Activated CD4-positive, alpha-beta T cell treated with anti-CD3 and anti-CD28 coated beads, Interleukin-2, amount 10 ng/mL, durations not matched to agents 7 days and 5 days (primary cell): ENCODE measurements at places on chromosomes 16 and 17.

DNA sequence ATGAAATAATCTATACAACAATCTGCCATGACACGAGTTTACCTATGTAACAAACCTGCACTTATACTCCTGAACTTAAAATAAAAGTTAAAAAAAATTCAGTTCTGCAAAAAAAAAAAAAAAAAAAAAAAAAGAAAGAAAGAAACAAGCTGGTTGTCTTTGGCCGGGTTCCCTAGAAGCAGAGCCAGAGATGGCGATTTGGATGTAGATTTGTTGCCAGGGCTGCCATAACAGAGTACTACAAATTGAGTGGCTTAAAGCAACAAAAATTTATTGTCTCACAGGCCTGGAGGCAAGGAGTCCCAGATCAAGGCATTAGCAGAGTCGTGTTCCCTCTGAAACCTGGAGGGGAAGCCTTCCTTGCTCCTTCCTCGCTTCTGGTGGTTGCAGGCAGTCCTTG, 20.4 kb downstream of the SYT17 start:
- no peak for DNase-seq

- DNase-seq, result no peak
Observed at GRCh38 chr16:55324285-55325079, 479 bp downstream of the IRX6 start.

GRCh38 chr17:81667754-81668153, 1.2 kb downstream of the CCDC137 start:
- DNase-seq, result no peak

GRCh38 chr17:10579270-10579669, 29.8 kb upstream of the MYH2 start:
- no peak for DNase-seq

DNA sequence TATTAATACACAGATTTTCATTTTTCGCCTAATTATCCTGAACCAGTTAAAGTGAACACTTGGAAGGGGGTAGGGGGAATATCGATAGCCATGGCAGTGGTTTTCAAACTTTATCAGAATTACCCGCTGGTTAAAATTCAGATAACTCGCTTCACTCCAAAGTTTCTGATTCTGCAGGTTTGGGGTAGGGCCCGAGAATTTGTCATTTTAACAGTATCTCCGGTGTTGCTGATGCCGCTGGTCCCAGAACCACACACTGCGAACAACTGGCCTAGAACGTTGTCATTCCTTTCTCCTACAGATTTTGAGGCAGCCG, 313 bp upstream of the NSRP1 start:
- no peak for DNase-seq

DNA sequence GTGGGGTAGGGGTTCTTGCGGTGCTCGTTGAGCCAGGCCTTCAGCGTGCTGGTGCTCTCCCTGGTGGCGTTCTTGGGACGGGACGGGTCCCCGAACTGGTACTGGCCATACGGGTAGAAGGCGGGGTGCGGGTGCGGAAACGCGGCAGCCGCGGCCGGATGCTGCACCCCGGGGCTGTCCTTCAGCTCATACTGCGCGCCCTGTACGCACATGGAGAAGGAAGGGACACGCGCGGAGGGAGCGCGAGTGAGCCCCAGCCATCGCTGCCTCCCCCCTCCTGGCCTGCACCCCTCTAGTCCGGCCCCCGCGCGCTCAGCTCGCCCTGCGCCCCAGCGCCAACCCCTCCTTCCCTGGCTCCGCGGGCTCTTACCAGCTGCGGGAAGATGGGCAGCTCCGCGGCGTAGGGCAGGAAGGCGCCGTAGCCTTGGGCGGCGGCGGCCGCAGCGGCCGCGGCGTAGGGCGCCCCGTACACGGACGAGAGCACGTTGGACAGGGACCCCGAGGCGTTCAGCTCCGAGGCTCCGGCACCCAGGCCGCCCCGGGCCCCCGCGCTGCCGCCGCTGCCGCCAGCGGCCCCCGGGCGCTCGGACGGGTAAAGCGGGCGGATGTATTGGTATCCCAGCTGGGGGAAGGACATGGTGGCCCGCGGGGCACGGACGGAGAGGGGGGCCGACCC, 1.0 kb downstream of the IRX3 start:
- DNase-seq, result no peak

GRCh38 chr16:53565296-53565863, 62.4 kb upstream of the AKTIP start:
- no peak for DNase-seq

- no peak for DNase-seq
Observed at GRCh38 chr16:85426806-85427205, 186.3 kb upstream of the GSE1 start.

DNA sequence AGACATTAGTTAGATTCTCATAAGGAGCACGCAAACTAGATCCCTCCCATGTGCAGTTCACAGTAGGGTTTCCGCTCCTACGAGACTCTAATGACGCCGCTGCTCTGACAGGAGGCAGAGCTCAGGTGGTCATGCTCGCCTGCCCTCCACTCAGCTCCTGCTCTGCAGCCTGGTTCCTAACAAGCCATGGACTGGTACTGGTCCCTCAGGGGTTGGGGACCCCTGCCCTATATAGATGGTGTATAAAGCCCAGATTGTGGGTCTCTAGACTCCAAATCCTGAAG, 52.1 kb upstream of the LYRM9 start:
- DNase-seq, result no peak

DNA sequence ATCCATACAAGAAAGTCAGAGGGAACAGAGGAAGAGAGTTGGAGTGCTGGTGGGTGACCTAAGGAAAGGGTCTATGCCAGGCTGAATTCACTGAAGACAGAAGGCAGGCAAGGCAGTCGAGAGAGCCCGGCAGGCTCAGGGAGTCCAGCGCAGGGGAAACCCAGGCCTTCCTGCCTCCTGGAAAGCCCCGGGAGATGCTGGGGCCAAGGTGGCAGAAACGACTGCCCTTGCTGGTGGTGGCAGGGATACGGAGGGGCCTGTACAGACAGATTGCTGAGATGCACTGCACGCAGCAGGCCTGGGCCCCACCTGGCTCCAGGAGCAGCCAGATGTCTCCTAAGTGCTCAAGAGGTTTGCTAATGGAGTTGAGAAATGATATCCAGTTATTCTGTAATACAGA, 59.8 kb downstream of the GTF3C1 start:
- no peak for DNase-seq

- no peak for DNase-seq
Observed at GRCh38 chr16:4021916-4022315, 94.3 kb downstream of the ADCY9 start.

DNA sequence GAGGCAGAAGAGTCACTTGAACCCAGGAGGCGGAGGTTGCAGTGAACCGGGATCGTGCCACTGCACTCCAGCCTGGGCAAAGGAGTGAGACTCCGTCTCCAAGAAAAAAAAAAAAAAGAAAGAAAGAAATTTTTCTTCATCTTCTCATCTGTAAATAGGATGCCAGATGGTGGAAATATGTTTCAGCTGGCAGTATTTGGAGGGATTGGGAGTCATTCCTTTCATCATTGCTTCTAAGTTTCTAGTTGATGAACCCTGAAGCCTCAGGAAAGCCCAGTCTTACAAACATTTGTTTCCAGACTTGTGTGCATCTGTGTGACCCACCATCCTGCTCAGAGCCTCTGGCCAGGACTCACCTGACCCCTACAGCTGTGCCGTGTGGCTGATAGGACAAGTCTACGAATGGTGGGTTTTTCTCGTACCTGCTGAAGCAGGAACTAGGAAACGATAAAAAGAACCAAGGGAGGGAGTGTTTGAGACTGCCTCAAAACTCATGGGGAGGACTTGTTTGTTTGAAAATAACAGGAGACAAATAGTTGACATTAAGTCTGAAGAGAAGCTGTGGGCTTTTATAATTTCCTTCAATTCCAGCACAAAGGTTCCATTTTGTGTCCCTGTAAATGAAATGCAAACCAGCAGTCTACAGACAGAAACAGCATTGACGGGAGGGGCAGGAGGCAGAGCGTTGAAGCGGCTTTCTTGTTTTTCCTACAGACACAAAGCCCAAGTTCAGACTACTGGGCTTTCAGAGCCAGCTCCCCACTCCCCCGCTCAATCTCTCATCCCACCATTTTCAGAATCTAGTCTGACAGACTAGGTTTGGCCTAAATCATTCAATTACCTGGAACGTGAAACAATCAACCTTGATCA, 24.9 kb downstream of the CDRT4 start:
- no peak for DNase-seq

DNA sequence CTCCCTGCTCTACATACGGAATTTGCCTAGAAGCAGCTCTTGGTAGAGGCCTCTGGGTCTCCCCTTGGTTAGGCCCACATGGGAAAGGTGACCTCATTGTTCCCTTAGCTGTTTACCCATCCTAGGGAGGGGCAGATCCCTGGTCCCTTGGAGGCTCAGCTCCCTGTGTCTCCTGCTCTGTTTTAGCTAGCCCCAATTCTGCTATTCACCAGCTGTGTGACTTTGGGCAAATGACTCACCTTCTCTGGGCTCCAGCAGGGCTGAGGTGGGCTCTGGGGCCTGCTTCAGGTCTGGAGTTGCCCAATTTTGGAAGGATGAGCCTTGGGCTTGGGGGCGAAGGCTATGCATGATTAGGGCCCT, 3.9 kb downstream of the ABCC3 start:
- no peak for DNase-seq

DNA sequence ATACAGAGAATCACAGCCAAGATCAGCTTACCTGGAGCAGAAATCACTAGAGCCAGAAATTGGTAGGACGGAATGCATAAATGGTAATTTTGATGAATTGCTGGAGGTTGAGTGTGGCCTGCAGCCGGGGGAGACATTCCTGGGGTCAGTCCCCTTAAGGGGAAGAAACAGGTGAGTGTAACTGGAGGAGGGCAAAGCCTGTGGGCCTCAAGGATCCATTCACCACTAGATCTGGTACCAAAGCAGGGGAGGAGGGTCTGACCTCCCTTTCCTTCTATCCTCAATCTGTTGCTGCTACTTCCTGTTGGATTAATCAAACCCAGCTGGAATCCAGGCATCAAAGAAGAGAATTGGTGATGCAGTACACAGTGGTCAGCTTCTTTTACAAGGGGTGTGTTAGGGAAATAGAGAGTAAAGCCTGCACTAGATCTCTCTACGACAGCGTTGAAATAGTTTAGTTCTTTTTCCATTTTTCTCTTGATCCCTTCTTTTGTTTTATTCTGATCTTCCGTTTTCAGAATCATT, 8.6 kb upstream of the ABCA9 start:
- DNase-seq, result no peak

DNA sequence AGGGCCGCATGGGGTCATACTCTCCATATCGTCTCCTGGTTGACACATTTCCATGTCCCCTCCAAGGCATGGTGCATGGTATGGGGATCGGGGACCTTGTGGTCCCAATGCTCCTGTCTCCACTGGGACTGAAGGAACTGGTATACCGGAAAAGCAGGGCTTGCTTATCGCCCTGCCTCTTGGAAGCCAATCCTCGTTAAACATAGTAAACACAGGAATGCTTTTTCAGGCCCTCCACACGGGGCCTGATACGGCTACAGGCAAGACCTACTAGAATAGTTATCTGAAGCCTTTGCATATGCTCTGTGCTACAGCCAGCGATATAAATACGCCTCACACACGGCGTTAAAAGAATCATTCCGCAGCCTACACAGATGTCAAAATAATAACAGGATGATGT, 159.5 kb downstream of the SHISA9 start:
- no peak for DNase-seq

DNA sequence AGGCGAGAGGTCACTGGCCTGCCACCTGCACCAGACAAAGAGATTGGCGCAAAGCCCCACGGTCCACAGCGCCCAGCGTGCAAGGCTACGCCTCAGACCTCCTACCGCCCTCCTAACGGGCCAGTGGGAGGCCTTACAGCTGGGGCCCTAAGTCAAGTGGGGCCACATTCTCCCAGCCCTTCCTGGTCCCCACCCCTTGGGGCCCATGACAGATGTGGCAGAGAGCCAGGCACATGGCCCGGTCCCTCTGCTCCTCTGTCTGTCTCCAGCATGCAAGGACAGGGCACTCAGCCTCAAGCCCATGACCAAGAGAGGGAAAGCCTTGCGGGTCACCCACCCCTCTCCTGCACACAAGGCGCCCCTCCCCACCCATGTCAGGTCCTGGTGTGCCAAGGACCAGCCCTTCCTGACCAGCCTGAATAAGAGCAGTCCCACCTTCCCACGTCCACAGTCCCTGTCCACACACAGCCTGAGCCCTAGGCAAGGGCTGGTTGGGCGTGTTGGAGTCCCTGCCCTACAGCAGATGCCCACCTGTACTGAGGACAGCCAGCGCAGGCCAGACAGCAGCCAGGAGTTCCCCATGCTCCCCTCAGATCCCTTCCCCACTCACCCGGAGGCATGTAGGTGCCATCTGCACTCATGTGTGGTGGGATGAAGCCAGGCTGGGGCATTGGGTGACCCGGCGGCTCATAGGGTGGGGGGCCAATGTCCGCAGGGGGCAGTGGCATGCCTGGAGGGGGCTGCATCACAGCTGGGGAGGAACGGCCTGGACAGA, 25.3 kb downstream of the CDIP1 start:
- no peak for DNase-seq

GRCh38 chr16:69253870-69254341, 57.2 kb upstream of the VPS4A start:
- no peak for DNase-seq

DNA sequence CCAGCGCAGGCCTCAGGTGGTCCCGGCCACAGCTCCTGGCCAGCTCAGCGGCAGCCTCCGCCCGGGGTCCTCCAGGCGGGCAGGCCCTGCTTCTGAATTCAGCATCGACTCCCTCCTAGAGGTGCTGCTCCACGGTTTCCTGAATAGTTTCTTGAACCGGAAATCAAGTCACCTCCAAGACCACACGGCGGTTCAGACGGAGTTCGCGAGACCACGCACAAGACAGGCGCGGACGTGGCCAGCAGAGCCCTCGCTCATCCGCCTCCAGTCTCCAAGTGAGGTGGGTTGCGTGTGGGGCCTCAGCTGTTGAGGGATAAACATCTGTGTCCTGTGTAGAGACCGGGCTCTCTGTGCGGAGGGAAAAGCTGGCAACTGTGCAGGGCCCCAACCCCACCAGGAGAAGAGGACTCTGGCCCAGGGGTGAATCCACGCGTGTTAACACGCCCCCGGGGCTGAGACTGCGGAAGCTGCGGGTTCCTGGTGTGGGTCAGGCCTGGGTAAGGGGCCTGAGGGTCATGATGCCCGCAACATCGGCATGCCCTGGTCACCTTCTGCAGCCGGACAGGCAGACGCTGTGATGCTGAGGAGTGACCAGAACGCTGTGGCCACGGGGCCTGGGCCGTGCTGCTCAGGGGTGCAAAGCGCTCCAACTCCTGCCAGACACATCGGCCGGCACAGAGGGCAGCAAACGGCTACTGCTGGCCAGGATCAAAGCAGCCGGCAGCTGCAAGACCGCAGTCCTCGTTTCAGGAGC, 55.0 kb upstream of the METRNL start:
- DNase-seq, result no peak

- DNase-seq, result no peak
Observed at GRCh38 chr17:62989501-62989900, 23.5 kb downstream of the TANC2 start.
